ENCODE measurements at places on chromosomes 6 and 20.

- no peak for DNase-seq
Measured at GRCh38 chr20:56361900-56362299, 3.1 kb downstream of the FAM210B start.

- DNase-seq = no peak
Measured at GRCh38 chr6:151675746-151676459, 131.6 kb upstream of the ESR1 start.

DNA sequence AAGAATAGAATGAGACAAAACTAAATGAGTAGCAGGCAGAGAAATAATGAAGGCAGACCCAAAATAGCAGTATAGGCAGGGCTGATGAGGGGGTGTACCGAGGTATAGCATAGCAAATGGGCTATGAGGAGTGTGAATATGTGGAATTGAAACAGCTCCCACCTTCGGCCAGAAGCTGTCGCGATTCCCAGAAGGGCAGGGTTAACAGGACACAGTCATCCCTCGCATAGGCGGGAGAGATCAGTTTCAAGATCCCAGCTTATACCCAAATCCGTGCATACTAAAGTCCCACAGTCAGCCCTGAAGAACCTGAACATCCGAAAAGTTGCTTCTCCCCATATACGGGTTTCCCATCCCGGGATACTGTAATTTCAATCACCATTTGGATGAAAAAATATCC lies 82.7 kb downstream of the PTPRK start:
- no peak for DNase-seq

DNA sequence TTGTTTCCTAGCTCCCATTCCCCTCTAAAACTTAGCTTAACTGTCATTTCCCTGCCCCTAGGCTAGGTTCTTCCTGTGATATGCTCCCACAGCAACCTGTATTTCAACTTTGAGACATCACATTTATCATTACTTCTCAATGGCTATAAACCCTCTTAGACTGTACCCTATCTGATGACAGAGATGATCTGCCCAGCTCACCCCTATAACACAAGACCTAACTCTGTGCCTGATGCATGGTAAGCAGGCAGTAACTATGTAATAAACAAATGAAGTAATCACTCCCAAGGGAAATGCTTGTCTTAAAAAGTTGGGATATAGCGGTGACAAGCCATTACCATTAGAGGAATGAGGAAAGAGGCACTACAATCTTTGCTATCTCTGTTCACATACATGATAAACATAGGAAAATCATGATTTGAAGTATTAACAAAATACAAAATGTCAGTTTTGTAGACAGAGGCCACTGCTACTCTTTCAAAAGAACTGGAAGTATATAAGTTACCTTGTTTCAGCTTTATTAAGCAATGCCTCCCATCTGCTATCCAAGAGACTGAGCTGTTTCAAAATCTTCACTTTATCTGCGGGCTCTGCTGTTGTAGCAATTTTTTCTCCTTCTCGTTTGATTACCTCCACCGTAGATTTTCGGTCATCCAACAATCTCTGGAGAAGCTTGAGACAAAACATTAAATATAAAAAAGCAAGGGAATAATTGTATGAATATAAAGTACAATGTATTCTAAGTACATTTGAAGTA lies 110.7 kb downstream of the DST start:
- DNase-seq = no peak

DNA sequence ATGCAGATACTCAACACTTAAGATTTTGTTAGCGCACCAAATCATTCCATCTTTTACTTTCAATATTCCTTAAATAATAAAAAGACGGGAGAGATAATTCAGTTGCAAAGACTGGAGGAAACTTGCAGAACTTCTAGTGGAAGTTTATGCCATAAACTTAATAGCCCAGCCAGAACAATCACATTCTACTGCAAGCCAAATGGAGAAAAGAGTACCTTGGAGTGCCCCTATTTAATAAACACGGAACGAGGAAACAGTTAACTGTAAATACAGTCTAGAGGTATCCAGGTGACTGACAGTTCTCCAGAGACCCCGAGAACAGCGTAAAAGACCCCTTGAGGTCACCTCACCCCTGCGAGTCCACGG lies 635 bp downstream of the SLC35B3 start:
- no peak for DNase-seq

DNA sequence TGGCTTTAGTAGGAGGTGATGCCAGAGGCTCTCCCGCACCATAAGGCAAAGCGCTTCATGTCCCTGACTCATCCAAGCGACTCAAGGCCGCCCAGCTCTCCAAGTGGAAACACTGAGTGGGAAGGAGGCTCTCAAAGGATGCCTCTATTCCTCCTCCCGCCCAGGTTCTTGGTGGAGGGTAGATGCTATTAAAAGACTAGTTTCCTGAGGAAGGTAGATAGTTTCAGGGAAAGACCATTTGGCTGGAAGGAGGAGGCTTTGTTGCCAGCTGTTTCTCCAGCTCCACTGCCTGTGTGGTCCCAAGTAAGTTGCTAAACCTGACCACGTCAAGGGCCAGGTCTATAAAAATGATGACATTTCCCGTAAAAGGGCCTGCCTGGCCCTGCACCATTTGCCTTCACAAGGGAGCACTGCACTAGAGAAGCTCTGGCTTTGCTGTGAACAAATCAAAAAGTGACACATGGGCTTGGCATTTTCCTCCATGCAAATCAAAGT lies 48.2 kb downstream of the GMDS start:
- DNase-seq = peak; percentile 42

DNA sequence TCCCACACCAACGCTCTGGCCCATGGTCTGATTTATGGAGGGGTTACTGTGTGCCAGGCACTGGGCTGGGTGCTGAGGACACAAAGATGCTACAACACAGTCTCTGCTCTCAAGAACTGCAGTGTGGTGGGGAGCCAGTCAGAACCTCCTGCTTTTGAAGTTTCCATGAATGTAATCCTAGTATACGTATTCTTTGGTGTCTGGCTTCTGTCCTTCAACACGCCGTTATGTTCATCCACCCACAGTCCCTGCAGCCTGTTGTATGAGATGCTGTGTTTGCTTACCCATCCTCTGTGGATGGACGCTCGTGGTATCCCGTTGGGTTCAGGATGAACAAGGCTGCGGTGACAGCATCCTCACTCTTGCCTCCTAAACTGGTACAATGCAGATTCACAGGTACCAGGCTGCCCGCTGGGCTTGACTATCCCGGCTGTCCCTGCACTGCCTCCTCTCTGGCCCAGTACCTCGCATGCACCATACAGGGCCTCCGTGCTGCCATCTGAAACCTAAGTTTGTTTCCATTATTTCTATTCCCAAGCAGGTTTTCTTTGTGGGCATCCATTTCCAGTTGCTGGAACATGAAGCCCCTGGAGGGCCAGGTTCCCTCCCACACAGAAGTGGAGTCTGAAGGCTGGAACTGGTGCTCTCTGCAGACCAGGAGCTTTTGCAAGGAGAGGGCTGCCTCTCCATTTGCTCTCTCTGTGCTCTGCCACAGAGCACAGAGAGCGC lies 364.5 kb downstream of the ZFAND3 start:
- no peak for DNase-seq

GRCh38 chr20:57390604-57391438 lies at the start of gene RBM38:
Gene RBM38 (plus strand): TSS chr20:57391396. CDS start chr20:57391582, 186 bp downstream.
- no peak for DNase-seq

- no peak for DNase-seq
Measured at GRCh38 chr20:4038676-4039370, 23.5 kb upstream of the RNF24 start.

- DNase-seq = peak; percentile 6
Measured at GRCh38 chr6:150813319-150813992, 52.0 kb upstream of the MTHFD1L start.

DNA sequence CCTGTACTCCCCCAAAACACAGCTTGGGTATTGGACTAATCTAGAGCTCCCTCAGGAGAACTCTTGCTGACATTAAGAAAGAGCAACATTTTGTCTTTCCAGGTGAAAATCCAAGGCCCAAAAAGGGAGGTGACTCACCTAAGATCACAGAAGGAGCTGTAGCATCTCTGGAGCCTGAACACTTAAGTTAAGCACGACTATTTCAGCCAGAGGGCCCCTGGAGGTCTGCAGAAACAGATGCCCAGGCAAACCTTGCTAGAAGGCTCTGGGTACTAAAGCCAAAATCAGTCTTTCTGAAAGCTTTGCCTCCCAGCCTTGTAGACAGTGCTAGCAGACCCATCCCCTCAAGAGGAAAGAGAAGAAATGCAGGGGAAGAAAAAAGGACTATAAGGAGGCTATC lies 8.8 kb downstream of the EDN1 start:
- DNase-seq = no peak

DNA sequence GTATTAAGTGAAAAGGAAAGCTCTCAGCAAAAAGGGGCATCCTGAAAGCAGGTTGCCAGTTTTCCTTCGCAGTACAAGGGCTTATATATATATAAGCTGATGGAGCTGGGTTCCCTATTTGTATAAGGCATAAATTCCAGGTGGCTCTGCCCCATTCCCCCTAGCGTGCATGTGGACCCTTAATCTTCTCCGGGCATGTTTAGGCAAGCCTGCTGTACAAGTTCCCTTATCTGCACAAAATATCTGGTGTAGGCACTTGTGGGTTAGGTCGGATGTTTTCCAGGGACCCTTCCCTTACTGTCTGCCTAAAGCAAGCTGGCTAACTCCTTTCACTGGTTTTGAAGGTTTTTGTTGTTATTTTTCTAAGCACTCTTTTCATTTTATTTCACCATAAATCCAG lies 140.7 kb downstream of the FUT9 start:
- DNase-seq = no peak

- DNase-seq = no peak
Measured at GRCh38 chr6:135906972-135907465, 55.5 kb downstream of the PDE7B start.

All from brain microvascular endothelial cell (primary cell).